ENCODE measurements at places on chromosomes 6 and 20.

DNA sequence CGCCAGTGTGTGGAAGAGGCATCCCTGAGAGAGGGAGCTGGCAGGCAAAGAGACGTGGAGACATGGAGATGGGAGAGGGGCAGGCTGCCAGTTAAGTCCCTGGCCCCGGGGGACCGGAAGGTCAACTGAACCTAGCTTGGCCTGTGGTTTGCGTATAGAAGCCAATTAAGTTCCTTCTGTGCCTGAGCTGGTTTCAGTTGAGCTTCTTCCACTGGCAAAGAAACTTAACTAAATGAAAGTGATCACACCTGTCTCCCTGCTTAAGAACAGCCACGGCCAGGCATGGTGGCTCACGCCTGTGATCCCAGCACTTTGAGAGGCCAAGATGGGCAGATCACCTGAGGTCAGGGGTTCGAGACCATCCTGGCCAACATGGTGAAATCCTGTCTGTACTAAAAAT lies 26.7 kb upstream of the NNAT start:
- no peak for DNase-seq

DNA sequence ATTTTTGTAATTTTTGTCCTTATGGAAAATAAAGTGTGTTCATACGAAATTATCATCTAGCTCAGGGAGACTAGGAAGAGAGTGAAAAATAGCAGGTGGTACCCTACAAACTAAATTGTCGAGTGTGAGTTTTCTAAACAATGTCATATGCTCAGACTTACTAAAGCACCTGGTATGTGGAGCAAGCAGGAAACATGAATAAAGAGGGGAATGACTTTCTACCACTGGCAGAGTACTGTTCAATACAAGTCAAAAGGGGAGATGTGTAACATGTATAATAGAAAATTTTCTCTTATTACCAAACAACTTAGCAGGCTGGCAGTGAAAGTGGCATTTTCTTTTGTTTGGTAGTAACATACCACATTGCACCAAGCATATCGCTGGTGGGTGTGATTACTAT lies 36.1 kb downstream of the CTNNBL1 start:
- DNase-seq = peak; percentile 18

- DNase-seq = no peak
Observed at GRCh38 chr6:132198896-132199295, 202.4 kb downstream of the MOXD1 start.

DNA sequence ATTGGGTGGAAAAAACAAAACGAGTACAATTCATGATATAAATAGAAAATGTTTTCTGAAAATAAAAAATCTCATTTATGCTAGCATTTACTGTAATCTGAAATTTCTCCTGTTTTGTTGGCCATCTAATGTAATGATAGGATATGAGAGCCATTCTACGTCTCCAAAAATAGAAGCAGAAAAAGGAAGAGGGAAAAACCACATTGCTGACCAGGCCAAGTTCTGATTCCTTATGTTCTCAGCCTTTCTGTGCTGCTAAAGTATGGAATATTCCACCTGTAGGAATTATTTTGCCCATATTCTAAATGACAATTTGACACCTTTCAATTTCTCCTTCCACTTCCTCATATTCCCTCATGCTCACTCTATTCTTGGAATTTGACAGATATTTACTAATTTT lies 110.2 kb downstream of the TBXT start:
- no peak for DNase-seq

GRCh38 chr20:63495741-63496595 lies 2.9 kb downstream of the EEF1A2 start:
- peak; percentile 61 for DNase-seq

DNA sequence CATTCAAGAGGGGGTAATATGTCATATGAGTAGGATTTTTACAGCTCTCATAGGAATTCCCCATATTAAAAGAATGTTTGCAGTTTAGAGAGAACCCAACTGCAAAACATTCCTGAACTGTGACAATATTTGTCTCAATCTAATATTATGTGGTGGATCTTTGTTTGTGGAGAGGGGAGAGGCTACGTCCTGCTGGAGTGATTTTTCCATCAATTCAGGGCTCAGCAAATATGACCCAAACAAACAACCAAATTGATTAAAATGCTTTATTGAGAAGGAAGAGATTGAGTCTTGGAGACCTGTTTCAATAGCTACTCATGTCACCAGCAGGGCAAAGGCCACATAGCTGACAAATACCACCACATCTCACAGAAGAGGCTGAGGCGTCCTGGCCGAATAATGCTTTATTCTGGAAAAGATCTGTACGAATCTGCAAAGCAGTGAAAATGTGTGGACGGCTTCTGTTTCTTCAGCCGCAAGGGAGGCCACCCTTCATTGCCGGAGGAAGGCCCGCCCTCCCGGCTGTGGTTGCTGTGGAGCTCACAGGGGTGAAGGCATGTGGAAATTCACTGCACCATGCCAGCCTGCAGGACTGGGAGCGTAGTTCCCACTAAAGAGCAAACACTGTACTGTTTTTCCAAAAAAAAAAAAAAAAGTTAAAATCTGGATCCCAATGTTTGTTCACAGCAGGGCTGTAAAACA lies 89.7 kb upstream of the QKI start:
- DNase-seq = no peak

DNA sequence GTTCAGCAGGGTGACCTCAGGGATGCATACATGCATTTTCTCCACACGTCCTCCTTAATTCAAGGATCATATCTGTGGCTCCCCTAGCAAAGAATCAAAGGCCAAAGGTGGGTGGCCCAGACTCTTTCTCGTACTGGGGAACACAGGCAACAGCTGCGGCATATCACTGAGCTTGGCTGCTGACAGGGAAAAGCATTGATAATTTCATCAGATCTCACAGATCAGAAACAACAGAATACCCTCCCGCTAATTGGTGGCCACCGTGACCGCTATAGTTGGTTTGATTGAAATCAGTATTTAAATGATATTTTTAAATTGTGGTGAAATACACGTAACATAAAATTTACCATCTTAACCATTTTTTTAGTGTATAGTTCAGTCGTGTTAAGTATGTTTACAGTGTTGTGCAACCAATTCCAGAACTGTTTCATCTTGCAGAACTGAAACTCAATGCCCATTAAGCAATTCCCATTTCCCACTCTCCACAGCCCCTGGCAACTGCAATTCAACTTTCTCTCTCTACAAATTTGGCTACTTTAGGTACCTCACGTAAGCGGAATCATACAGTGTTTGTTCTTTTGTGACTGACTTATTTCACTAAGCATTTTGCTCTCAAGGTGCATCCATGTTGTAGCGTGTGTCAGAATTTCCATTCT lies 74.7 kb upstream of the TMEM170B start:
- DNase-seq = no peak

DNA sequence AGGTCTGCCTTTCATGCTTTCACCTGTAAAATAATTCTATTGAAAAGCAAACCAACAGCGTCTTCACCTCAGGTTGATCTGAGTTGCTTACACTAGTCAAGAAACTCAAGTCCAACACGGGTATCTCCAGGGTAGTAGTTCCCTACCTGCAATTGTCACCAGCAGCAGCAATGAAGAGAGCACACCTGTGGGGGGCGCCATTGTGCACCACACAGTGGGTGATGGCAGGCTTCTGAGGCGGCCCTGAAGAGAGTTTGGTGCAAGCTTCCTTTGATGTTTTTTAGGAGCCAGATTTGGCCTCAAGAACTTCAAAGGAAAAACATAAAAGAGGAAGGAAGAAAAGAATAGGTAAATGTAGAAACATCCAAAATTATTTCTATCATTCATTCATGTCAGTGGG lies 45.1 kb downstream of the KIAA0319 start:
- DNase-seq = no peak

GRCh38 chr6:101845621-101846020 lies 452.1 kb downstream of the GRIK2 start:
- DNase-seq = no peak

DNA sequence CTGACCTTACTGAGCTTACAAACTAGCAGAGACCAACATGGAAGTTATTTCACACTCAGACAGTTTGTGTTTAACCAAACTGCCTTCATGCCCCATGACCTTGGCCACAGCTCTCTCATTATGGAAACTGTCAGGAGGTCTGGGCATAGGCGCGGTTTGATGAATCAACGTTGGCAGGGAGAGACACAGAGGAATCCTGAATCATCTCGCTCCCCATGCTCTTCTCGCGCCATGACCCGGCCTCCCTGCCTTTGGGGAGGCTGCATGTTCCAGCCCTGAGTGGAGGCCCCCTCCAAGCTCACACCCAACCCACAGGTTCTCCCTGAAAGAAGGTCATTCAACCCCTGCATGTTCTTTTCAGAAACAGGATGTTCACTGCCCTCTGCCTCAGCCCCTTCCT lies 15.9 kb upstream of the GDAP1L1 start:
- no peak for DNase-seq

- no peak for DNase-seq
Observed at GRCh38 chr6:44229376-44230033, 6.1 kb downstream of the SLC29A1 start.

DNA sequence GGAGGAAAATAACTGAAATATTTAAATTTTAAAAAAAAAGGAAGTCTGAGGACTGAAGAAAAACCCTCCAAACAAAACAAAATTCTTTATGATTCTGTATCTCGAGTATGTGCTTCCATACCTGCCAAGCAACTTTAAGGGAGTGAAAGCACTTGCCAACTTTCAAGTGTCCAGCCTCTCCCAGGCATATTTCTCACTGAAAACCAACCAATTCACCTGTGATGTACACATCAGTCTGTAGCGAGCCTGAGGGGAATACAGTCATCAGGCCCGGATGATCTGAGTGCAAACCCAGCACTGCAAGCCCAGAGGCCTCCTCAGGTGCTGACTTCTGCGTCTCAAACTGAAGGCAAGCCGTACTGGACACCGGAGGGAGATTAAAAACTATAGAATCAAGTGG lies 164.8 kb upstream of the NT5E start:
- DNase-seq = no peak

DNA sequence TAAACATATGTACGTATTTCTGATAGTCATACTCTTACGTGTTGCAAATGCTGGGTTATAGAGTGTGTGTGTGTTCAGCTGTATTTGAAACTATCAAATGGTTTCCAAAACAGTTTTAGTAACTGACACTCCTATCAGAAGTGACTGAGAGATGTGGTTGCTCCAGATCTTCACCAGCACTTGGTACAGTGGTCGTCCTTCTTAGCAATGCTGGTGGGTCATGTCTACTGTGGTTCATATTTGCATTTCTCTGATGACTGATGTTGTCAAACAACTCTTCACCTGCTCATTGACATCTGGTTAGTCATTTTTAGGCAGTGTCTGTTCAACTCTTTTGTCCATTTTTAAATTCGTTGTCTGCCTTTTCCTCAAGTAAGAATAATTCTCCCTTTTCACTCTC lies 259.3 kb downstream of the KIF16B start:
- DNase-seq = no peak

GRCh38 chr6:155528982-155529453 lies 73.4 kb upstream of the NOX3 start:
- DNase-seq = no peak

- DNase-seq = no peak
Observed at GRCh38 chr20:43241057-43241702, 51.5 kb upstream of the PTPRT start.

DNA sequence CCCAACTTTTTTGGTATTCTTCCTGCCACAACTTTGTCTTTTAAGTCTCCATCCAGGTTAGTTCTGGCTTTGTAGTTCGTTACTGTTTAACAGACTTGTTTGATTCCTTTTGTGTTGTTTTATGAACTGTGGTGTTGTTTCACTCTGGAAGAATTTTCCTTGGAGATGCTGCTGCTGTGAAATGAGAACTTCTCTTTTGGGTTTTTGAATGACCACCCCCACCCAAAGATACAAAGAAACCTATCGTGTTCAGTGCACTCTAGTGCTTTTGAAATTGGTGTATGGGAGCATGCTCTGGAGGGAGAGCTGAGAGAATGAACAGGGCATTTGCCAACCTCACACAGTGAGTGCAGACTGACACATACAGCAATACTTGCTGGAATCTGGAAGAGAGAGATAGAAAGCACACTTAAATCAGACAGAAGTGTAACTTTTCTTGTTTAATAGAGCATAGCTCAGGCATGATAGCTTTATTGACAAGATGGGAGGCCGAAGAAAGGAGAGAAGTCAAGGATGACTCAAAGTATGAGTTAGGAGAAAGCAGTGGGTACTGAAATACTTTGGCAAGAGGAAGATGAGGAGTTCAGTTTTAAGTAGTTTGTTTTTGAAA lies 293.1 kb downstream of the SOX4 start:
- DNase-seq = no peak

- DNase-seq = no peak
Observed at GRCh38 chr6:84062519-84063154, 29.1 kb downstream of the MRAP2 start.

DNA sequence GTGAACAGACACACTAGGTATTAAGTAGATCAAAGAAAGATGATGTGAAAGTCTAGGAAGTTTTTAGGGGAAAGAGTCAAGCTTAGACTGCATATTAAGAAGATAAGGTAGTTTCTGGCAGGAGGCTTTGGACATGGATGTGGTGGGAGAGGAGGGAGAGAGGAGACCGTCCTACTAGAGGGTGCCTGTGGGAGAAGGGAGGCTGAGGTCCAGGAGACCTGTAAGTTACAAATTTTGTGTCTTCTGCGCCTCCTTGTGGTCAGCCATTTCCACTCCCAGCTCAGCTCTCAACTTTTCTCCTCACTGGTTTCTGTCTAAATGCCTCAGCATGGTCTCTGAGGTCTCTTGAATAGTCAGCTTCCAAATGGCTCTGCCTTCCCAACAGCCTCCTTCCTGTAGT lies 193.5 kb downstream of the UNC5CL start:
- DNase-seq = no peak

- DNase-seq = no peak
Observed at GRCh38 chr6:84892671-84893070, 128.3 kb upstream of the TBX18 start.

GRCh38 chr6:124870611-124871459 lies 91.4 kb upstream of the RNF217 start:
- DNase-seq = peak; percentile 9

DNA sequence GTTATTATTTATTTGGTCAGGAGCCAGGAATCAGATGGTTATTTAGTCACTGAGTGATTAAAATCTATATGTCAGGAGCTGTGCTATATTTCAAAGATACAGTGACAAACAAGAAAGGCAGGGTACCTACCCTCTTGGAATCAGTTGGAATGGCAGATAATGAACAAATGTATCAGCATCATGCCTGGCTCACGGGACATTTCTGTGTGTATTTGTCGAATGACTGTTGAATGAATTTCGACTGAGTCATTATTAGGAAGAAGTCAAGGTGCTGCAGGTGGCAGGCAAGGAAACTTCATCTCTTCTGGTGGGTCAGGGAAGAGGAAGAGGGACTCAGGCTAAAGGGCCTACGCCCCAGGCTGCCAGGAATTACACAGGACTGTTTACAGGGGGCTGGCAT lies 13.6 kb downstream of the PKIG start:
- no peak for DNase-seq

- DNase-seq = no peak
Observed at GRCh38 chr6:18600255-18600654, 213.1 kb downstream of the RNF144B start.

DNA sequence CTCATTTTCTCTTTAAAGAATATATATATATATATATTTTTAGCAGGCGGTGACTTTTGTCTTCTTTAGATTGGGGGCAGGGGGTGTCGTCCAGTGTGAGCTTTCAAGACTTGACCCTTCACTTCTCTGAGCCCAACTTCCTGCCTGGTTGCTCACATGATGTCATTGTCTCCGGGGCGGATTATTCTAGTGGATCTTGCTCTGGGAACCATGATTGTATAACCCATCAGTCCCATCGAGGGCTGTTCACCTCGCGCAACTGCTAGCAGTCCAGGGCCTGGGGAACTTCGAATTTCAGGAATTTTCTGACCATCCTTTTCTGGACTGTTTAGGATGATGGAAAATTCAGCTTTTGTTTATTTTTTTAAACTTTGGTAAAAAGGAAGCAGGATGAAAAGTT lies 1.0 kb downstream of the IGF2R start:
- no peak for DNase-seq

- no peak for DNase-seq
Observed at GRCh38 chr6:3314621-3315467, 56.1 kb downstream of the PSMG4 start.
